Body of pancreas (tissue), 4 donors: ENCODE measurements at places on chromosomes 2 and 18. TPM values are rescaled to one million over a fixed set of nuclear protein-coding genes. Genes with fewer than 3 reads are reported as not detected.

DNA sequence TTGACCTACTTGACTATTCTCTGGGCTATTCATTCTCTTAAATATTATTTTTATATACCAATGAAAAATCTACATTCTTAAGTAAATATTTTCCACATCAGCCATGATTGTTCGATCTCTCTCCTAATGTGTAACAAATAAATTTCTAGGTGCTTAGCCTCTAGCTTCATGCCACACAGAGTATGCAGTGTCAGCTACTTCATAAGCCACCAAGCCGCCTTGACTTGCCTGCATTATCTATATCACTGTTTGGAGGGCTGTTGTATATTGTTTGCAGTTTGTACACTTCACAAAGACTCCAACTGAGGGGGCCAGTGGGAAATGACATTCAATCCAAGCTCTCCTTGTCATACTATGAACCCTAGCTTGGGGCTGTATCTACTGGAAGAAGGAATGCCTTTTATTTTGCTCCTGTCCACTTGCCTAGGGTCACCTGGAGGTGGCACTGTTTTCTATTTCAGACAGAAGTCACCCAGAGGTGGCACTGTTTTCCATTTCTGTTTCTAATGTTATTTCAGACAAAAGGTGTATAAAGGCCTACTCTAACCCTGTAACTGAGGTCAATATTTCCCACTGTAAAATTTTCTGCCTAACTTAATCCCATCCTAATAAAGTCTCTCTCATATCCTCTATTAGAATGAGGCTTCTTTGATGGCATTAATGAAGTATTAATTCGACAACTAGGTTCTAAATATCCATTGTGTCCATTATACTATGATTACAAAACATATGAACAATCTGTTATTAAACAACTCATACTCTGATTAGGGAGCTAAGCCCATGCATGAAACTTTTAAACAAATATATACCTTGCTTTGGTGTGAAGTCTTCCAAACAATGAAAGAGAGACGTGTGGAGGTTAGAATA, 36.4 kb downstream of the COL5A2 start:
- no peaks in the 10 kb centered on the region for H3K36me3 ChIP-seq
- H3K4me1 ChIP-seq: no peaks in the 10 kb centered on the region
- H3K27ac ChIP-seq: no peak overlapping the region
- no peak overlapping the region for H3K4me3 ChIP-seq
- DNase-seq: peak; percentile 59
- H3K27me3 ChIP-seq: no peaks in the 10 kb centered on the region

The MOCOS gene
- total RNA-seq: 1.0 TPM

The ARHGAP25 gene
- 4.2 TPM for total RNA-seq

GRCh38 chr2:238722181-238722580, 125.7 kb upstream of the TWIST2 start:
- DNase-seq: no peak
- H3K4me1 ChIP-seq: no peaks in the 10 kb centered on the region
- no peak overlapping the region for H3K4me3 ChIP-seq
- no peak overlapping the region for H3K27ac ChIP-seq
- no peaks in the 10 kb centered on the region for H3K27me3 ChIP-seq

GRCh38 chr2:112824694-112825085, 11.9 kb downstream of the IL1B start:
- H3K36me3 ChIP-seq: no peaks in the 10 kb centered on the region
- peak overlapping the region; percentile 43 for H3K27ac ChIP-seq
- DNase-seq: no peak
- peaks cover 17% of the 10 kb centered on the region for H3K4me1 ChIP-seq
- no peak overlapping the region for H3K4me3 ChIP-seq

DNA sequence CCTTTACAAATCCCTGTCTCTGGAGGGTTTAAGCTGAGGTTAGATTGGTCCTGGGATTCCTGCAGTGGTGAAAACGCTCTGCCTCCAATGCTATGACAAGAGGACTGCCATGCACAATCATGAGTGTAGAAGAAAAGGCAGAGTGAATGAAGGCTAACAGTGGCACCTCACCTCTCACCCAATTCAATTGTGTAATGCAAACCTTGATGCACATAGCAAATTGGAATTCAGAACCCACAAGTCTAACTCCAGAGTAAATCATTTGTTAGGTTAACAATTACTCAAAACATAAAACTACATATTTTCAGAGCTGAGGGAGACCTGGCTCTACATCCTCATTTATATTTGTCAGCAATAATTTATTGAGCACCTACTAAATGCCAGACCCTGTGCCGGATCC, 1.8 kb downstream of the TGFBRAP1 start:
- H3K27me3 ChIP-seq: no peaks in the 10 kb centered on the region
- no peaks in the 10 kb centered on the region for H3K36me3 ChIP-seq
- DNase-seq: no peak
- H3K4me3 ChIP-seq: no peak overlapping the region

The NUP35 gene
- 6.2 TPM for total RNA-seq

DNA sequence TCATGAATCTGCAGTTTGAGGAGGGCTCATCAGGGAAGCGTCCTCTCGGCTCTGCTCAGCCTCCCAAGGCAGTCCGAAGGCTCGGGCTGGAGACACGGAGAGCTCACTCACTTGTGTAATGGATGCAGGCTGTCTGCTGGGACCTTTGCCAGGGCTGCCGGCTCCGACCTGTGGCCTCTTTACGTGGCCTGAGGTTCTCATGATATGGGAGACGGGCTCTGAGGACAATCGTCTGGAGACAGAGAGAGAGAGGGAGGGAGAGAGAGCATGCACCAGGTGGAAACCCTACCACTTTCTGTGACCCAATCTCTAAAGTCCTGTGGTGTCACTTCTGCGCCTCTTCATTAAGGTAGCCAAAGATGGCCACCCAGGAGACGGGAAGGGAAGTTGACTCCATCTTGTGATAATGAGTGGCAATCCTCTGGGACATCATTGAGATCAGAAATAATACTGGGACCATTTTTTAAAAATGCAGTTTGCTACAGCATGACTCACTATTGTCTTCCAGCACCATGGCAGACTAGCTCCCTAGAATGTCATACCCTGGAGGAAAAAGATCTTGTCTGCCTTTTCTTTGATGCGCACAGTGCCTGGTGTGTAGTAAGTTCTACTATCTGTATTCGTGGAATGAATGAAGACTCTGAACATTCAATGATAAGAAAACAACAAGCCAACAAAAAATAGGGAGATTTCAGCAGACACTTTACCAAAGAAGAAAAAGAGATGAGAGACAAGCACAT, 60.2 kb downstream of the CD8B2 start:
- H3K4me3 ChIP-seq: no peak overlapping the region
- no peak overlapping the region for H3K27ac ChIP-seq
- no peak for DNase-seq
- peaks cover 4% of the 10 kb centered on the region for H3K4me1 ChIP-seq
- H3K36me3 ChIP-seq: no peaks in the 10 kb centered on the region
- no peaks in the 10 kb centered on the region for H3K27me3 ChIP-seq

GRCh38 chr2:37500031-37500430, 155.6 kb downstream of the QPCT start:
- H3K4me1 ChIP-seq: no peaks in the 10 kb centered on the region
- no peak overlapping the region for H3K27ac ChIP-seq
- no peaks in the 10 kb centered on the region for H3K36me3 ChIP-seq
- H3K4me3 ChIP-seq: no peak overlapping the region
- DNase-seq: no peak
- no peaks in the 10 kb centered on the region for H3K27me3 ChIP-seq

GRCh38 chr18:47729356-47729755, 201.1 kb downstream of the SMAD2 start:
- H3K27ac ChIP-seq: no peak overlapping the region
- H3K4me3 ChIP-seq: no peak overlapping the region
- DNase-seq: no peak
- no peaks in the 10 kb centered on the region for H3K36me3 ChIP-seq

DNA sequence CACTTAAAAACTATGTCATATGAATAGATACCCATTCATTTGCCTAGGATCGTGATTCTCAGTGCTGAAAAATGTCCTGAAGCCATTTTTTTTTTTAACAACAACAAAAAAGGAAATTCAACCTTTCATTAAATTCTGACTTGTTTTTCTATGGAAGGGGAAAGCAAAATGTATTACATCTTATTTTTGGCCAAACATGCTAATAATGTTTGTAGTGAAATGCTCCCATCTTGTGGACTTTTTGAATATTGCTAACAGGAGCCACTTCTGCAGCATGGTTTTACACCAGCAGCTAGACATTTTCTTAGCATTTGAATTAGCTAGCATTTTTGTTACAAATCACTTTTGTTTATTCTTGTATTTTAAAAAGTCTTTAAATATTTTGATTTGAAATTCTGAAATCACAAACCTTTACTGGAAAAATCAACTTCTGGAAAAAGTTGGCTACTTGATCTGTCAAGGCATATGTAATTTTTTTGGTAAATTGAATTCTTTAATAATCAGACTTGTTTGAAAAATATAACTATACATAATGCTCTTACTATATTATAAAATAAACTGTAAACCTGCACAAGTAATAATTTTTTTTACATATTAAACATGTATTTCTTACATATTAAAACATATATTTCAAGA, 75.8 kb downstream of the KIDINS220 start:
- DNase-seq: no peak
- H3K4me3 ChIP-seq: no peak overlapping the region
- no peak overlapping the region for H3K27ac ChIP-seq
- no peaks in the 10 kb centered on the region for H3K36me3 ChIP-seq

GRCh38 chr2:43345391-43345813, 119.0 kb upstream of the ZFP36L2 start:
- H3K4me3 ChIP-seq: no peak overlapping the region
- H3K27me3 ChIP-seq: no peaks in the 10 kb centered on the region
- H3K4me1 ChIP-seq: peaks cover 37% of the 10 kb centered on the region
- peak; percentile 14 for DNase-seq
- no peaks in the 10 kb centered on the region for H3K36me3 ChIP-seq

The RAPGEF4 gene
- total RNA-seq: 22.4 TPM

- H3K27ac ChIP-seq: no peak overlapping the region
- H3K27me3 ChIP-seq: no peaks in the 10 kb centered on the region
- no peaks in the 10 kb centered on the region for H3K36me3 ChIP-seq
- no peak overlapping the region for H3K4me3 ChIP-seq
- DNase-seq: no peak
- H3K4me1 ChIP-seq: peaks cover 34% of the 10 kb centered on the region
Observed at GRCh38 chr2:224523626-224524577, 61.3 kb downstream of the CUL3 start.

DNA sequence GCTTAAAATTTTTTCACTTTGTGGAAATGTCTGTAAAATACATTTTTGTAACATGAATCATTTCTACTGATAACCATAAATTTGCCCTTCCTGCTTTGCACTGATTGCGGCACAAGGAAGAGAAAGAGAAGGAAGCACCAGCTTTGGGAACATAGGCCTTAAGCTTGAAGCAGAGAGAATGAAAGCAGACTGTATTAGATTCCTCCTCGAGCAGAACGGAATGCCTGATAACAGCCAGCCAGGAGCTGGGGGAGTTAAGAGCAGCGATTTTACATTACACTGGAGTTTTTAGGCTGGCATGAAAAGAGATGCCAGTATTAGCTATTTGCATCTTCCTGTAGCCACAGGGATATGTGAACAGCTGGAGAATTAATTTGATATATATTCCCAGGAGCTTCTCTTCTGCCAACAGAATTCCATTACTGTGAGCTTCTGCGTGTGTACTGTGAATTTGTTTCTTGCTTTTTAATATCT, 33.5 kb downstream of the CRIM1 start:
- peaks cover 7% of the 10 kb centered on the region for H3K4me1 ChIP-seq
- H3K36me3 ChIP-seq: no peaks in the 10 kb centered on the region
- peak overlapping the region; percentile 55 for H3K27ac ChIP-seq
- no peaks in the 10 kb centered on the region for H3K27me3 ChIP-seq
- DNase-seq: no peak

GRCh38 chr18:40250236-40250635, 1704.8 kb upstream of the PIK3C3 start:
- H3K36me3 ChIP-seq: no peaks in the 10 kb centered on the region
- no peak overlapping the region for H3K4me3 ChIP-seq
- no peak overlapping the region for H3K27ac ChIP-seq
- H3K4me1 ChIP-seq: no peaks in the 10 kb centered on the region
- H3K27me3 ChIP-seq: no peaks in the 10 kb centered on the region

DNA sequence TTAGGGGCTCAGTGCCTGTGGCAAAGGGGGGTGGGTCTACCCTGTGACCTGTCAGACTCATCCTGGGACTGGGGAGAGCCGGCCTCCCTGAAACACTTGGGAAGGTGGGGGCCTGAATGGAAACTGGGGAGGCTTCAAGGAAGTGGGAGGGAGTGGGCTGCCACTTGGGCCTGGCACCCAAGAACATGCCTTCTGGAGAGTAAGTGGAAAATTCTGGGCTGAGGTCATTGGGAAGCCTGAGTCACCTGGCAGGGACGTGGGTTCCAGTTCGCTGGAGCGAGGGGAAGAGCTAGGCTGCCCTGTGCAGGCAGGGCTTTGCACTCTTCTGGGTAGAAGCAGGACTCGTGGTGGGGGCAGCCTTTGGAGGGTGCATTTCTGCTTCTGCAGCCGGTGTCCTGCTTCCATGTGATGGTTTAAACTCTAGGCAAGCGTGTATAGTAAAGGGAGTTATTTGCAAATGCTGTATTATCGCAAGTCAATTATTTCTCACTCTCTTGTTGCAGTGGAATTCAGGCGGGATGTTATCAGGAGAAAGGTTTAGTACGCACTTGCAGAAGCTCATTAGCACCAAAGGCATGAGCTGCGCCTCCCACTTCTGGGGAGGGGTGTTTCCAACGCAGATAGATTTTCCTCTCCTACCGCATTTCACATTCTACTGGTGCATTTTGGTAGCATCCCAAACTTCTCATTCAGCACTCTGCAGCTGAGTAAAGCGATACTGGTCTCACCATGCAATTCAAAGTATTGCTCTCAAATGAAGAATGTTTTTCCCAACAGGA, 3.8 kb downstream of the LRRFIP1 start:
- no peak overlapping the region for H3K4me3 ChIP-seq
- DNase-seq: no peak
- peaks cover 29% of the 10 kb centered on the region for H3K4me1 ChIP-seq
- H3K27ac ChIP-seq: no peak overlapping the region
- H3K27me3 ChIP-seq: no peaks in the 10 kb centered on the region

GRCh38 chr2:156294945-156295580, 37.5 kb downstream of the NR4A2 start:
- no peaks in the 10 kb centered on the region for H3K27me3 ChIP-seq
- no peak for DNase-seq
- no peak overlapping the region for H3K27ac ChIP-seq

DNA sequence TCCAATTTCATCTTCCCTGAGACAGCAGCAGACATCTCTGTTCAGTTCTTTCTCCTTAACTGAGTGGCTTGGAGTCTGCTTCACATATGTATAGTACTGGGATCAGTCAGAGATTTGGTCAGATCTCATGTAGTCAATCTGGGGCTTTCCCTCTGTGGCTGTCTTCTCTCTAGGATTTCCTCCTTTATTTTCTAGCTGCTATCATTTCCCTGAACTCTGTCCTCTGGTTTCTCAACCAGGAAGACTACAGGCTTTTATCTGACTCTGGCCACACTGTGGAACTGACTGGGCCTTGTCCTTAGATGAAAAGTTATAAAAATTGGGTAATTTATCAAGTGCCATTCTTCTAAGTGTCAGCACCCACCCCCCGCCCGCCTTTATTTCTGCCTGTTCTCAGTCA, 121.0 kb downstream of the RAPGEF4 start:
- H3K36me3 ChIP-seq: no peaks in the 10 kb centered on the region
